ENCODE measurements at places on chromosomes 7 and 10.
A peak's percentile ranks its signal among the peaks of the same experiment; 100 is the strongest.

DNA sequence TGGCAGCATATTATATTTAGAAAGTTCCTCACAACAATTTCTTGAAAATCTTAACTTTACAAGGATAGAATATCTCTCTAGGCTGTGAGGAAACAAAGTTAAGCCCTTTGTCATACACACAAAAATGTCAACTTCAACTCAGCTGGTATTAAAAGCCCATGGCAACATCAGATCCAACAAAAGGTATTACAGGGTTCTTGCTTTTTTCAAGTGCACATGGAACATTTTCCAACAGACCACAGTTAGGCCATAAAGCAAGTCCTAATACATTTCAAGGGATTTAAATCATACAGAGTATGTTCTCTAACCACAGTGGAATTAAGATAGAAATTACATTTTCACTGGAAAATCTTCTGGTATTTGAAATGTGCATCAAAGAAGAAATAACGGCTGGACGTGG, 71.9 kb upstream of the OIT3 start:
- no peak for DNase-seq

- no peak for DNase-seq
Observed at GRCh38 chr10:34290412-34291081, 524.5 kb downstream of the PARD3 start.

- DNase-seq: no peak
Observed at GRCh38 chr7:151207315-151207714, 3.0 kb downstream of the H2BK1 start.

- no peak for DNase-seq
Observed at GRCh38 chr7:7972922-7973594, 4.5 kb downstream of the GLCCI1 start.

DNA sequence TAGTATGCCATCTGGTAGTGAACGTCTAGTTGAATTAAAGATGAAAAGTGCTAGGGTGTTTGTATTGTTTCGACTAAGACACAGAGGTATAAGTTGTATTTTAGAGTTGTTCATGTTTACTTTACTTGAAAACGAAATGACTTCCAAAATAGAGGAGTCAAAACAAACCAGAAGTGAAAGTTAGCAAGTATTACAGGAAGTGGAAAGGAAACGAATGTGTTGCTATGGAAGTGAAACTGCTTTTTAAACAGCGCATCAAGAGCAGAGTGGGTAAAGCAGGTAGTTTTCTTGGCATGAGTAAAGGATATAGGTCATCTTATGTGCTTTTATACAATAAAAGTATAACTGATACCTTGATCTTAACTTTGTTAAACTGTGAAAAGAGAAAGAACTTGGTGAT, 20.0 kb upstream of the GALNTL5 start:
- DNase-seq: peak; percentile 76

- DNase-seq: no peak
Observed at GRCh38 chr7:121876656-121877500, 3.9 kb downstream of the PTPRZ1 start.

DNA sequence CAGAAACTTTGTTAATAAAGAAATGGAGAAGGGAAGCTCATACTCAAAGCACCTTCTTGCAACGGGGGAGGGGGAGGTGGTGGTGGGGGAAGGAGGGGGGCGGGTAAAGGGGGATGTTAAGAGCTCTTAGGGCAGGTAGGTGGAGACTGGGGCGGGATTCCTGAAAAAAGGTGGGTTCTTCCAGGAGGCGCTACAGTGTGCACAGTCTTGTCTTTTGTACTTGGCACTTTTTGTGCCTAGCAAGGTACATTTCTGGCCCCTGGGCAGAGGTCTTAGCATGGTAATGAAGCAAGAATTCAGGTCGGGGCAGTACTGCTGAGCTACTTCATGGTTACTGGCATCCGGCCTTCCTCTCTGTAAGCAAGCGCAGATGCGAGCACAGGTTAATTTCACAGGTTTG, 15.2 kb upstream of the LAMB4 start:
- no peak for DNase-seq

DNA sequence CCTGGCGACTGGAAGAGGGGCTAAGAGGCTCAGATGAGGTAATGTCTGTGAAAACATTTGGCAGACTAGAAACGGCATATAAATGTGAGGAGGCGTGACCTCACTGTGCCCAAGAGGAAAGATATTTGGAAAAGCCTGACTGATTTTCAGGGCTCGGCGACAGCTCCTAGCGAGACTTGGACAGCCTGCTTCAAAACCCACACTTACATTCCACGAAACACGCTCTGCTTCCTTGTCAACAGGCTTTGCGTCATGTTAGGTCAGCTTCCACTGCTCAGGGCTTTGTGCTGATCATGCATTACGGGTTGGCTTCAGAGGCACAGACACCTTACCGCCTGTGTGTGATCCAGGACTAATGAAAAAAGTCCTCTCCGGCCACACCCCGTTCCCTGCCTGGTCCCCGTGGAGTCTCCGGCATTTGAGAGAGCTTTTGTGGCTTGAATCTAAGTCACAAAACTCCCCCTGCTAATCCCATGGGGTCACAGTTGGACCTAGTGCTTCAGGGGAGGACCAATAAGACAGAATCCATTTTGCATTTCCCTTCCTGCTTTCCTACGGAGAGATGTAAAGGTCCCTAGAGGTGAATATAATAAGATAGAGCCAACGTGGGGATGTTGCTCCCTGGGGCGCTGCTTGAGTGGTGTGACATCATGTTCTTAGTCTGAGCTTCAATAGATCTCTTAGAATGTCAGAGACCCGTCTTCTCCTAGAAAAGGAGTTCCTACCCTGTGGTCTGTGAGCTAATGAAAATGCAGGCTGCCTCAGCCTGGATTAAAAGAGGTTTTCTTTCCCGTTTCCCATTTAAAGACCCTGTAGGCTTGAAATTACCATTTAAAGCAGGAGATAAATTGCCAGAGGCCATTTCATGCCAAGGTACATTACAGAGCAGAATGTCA, 25.5 kb downstream of the FGFBP3 start:
- DNase-seq: no peak

DNA sequence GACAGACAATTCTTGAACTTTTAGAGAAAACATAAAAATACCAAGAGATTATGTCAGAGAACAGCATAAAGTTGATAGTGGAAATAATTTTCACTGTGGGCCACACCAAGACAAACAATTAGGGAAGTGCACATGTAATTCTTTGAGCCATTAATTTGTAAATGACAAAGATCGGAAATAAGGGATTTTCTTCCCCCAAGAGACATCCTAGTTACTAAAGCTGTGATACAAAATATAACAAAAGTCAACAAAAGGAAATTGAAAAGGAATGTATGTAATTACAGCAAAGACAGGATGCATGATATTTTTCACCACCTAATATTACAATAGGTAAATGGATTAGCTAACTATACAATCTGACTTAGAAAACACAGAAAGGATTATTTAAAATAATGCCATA, 12.4 kb upstream of the LRRC72 start:
- DNase-seq: no peak

GRCh38 chr7:101125989-101126650, 784 bp upstream of the SERPINE1 start:
- DNase-seq: peak; percentile 18

- no peak for DNase-seq
Observed at GRCh38 chr10:89683883-89684282, 17.5 kb upstream of the KIF20B start.

DNA sequence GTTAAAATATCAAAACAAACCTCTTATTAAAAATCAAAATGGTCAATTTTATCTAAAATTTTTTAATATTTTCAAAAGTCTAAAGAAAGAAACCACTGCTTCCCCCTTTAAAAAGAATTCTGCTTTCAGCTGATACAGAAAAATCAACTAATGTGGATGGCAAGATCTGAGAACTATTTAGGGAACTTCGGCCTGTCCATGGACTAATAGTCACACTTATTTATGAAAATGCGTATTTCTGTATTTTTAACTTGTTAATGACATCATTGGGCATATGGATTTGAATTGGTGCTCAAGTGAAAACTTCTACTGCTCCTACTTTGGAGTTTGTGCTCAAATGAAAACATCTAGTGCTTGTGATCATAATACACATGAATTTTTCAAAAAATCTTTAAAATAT, 31.9 kb downstream of the RNLS start:
- DNase-seq: no peak

DNA sequence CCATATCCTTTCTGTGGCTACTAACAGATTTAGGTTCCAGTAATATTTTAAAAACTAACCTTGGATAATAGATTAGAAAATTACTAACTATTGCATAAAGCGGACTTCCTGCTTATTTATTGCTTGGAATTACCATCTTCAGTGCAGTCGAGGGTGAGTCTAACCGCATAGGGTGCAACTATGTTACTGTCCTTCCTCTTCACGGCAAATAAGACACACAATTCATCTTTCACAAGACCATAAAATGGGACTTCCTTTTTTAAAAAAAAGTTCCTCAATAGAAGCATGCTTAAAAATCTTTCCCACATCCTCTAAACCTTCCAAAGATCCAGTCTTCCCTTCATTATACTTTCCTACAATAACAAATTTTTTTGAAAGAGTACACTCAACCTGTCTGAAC, 2.1 kb downstream of the SLC25A40 start:
- DNase-seq: peak; percentile 9

DNA sequence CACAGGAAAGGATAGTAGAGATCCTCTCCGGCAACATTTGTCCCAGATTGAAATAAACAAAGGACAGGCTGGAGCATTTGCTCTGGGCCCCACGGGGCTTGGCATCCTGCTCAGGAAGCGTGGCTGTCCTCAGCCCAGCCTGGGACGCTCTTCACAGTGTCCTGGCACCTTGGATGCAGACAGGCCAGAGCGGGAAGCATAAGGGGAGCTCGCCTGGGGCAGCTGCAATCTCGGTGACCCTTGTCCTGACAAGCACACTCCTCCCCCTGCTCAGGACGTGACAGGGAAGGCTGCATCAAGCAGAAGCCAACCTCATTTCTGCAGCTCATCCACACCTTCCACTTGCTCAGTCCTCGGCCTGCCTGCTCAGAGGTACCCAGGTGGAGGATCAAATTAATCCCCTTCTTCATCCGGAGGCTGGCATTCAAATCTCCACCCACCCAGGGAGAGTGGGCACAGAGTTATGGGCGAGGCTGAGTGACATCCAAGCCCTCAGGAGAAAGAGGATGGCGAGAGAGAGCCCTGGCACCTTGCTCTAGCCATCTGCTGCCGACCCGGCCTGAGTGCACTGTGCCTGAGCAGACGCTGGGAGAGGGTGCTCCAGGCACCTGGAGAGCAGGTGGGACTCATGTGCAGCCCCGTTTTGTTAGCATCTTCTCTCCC, 47.6 kb downstream of the ABRAXAS2 start:
- DNase-seq: no peak

DNA sequence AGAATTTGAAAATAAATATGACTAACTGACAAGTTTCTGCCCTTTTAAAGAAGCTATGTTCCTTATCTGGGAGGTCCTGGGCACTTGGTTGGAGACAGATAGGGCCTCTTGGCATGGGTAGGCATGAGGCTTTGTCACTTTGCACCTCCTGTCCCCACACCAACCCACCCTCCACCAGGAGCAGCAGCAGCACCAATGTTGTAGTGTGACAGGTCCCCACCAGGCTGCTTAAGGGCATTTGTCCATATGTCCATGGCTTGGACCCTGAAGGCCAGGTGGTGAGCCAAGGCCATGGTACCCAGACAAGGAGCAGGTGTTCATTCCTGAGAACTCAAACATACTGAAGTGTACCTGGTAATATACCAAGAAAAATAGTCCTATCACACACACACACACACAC, 629.1 kb downstream of the ACTR3B start:
- DNase-seq: no peak

DNA sequence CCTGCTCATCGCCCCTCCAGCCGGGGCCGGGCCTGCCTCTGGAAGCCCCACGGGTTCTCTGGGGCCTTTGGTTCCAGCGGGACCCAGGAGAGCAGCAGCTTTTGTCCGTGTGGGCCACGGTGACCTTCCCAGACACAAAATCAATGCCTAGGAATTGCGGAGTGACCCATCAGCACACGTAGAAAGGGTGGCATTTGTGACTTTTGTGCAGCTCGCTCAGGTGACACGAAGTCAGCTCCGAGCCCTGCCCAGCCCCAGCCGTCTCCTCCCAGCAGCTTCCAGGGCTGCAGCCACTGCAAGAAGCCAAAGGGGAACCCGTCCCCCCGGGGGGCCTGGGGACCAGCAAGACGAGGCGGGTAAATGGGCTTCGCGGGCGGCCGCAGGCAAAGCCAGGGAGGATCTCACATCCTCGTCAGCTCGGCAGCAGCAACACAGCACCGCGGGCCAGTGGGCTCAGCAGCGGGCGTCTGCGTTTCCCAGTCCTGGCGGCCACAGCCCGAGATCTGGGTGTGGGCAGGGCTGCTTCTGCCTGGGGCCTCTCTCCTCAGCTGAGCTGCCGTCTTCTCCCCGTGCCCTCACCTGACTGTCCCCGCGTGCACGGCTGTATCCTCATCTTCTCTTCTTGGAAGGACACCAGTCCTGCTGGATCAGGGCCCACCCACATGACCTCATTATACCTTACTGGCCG, 88.5 kb downstream of the PAXIP1 start:
- no peak for DNase-seq

GRCh38 chr10:117461766-117462423, 80.7 kb upstream of the EMX2 start:
- no peak for DNase-seq

- peak; percentile 1 for DNase-seq
Observed at GRCh38 chr10:86964061-86964846, 4.0 kb upstream of the ADIRF start.

- no peak for DNase-seq
Observed at GRCh38 chr10:978826-979421, 9.3 kb upstream of the GTPBP4 start.

- DNase-seq: no peak
Observed at GRCh38 chr10:5456563-5456962, 42.8 kb downstream of the CALML5 start.

DNA sequence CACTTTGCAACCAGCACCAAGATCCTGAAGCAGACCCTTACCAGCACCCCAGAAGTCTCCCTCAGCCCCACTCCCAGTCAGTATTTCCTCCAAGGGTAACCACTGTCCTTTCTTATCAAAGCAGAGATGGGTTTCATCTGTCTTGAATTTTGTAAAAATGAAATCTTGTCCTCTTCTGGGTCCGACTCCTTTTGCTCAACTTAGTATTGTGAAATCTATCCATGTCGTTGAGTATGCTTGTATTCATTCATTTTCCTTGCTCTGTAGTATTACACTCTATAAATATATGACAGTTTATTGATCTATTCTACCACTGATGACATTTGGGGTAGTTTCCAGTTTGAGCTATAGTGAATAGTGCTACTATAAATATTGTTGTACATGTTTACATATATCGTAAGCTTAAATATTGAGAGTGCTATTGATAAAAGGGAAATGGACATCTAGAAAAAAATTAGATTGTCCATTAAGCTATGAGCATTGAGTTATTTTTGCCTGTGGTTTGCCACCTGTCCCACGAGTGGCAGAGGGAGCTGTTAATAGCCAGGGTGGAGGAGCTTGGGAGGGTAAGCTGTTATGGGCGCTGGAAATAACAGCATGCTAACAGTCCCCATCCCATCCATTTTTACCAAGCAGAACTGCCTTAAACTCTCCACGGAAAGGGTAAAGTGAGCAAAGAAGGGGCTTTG, 36.5 kb downstream of the AIFM2 start:
- no peak for DNase-seq

- DNase-seq: no peak
Observed at GRCh38 chr10:113569576-113569975, 16.7 kb downstream of the HABP2 start.

- DNase-seq: peak; percentile 23
Observed at GRCh38 chr7:140810830-140811556, 113.7 kb downstream of the BRAF start.
